CD4-positive, alpha-beta T cell treated with Interleukin-15 for 1 hour (primary cell): ENCODE measurements at places on chromosomes 4 and X.

DNA sequence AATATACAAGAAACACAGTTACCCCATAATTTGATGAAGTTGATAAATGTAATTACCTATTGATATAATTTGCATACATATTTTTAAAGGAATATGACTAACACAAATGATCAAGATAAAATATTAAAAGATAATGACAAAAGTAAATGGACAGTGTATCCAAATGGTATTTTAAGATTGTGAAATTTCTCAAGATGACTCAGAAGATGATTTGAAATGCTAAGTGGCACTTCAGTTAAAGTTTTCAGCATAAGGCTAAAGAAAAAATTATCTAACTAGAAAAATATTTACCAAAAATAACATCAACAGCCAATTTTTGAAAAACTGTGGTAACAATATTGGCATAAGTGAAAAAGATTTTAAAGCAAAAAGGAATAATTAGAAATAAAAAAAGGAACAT, 248.4 kb upstream of the NDST4 start:
- no peak for DNase-seq

DNA sequence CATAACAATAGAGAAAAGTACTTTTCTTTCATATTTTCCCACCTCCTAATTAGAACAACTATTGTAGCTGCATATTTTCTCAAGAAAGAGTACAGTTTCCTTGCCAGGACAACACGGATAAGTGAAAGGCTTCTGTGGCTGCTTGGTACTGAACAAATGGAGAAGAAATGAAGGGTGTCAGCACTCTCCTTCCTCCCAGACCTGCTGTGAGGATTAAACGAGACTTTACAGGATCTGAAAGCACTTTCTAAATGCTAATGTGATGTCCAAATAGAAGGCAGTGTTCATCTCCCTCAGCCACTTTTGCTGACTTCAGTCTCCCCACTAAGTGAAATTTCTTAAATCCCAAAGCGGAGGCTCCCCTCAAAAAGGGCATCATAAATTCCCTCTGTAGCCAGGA, 13.9 kb downstream of the NIPAL1 start:
- DNase-seq: no peak

GRCh38 chr4:188714907-188715306, 575.7 kb downstream of the TRIML1 start:
- no peak for DNase-seq

- no peak for DNase-seq
These were observed 324.5 kb downstream of the HNRNPD start for GRCh38 chr4:82049294-82049693.

GRCh38 chr4:48954314-48954713, 31.8 kb upstream of the CWH43 start:
- DNase-seq: no peak

DNA sequence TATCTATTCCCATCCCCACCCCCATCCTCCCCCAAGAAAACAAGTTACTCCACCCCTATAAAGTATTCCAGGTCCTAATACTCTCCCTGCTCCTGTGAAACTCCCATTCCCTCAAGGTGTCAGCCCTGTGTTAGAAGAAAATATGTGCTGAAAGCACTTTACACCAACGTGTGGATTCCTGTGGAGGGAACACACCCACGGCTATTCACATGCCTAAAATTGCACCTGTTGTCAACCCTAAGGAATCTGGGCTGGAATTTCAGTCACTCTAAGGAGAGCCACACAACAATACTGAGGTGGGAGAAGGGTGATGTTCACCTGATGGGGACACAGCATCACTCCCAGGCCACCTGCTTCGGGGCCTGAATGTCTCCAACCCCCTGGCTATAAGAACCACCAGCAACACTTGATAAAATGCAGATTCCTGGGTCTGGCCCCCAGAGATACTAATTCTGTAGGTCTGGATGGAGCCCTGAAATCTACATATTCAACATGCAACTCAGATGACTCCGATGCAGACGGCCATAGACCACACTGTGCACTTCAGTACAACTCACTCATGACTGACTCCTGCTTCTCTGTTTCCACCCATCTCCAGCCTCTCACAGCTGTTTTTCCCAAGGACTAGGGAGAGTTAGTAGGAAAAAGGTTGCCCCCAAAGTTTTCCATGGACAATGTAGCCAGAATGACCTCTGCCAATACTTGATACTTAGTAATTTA, 15.8 kb downstream of the SCD5 start:
- DNase-seq: no peak

DNA sequence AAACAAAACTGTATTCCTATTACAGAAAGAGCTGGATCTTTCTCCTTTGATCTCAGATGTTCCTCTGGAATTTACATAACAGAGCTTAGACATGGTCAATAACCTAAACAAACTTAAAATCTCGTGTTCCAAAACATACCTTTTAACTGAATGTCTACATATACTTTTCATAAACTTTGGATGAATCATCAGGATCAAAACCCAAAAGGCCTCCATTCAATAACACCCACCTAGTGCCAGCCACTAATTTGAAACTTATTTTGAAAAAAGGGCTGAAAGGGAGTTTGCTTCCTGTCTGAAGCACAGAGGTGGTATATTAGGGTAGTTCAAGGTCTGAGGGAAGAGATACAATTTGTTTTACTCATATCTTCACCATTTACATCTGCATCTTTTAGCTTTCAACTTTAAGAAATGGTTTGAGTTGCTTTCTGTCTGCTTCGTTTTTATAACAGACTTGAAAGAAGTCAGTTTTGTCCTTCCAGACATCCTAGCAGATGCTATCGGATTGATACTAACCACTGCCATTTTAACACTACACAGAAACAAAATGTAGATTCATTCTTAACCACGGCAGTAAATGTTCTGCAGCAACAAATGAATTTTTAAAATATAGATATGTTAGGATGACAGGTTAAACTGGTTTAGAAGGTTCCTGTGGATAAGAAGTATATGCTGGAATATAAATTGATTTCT, 242.8 kb upstream of the DKK2 start:
- DNase-seq: no peak

GRCh38 chr4:101649790-101650515, 140.6 kb upstream of the BANK1 start:
- DNase-seq: no peak

GRCh38 chr4:48252313-48252712, 17.3 kb downstream of the TEC start:
- no peak for DNase-seq

- DNase-seq: no peak
These were observed 68.6 kb upstream of the ADGRG2 start for GRCh38 chrX:19190902-19191301.

DNA sequence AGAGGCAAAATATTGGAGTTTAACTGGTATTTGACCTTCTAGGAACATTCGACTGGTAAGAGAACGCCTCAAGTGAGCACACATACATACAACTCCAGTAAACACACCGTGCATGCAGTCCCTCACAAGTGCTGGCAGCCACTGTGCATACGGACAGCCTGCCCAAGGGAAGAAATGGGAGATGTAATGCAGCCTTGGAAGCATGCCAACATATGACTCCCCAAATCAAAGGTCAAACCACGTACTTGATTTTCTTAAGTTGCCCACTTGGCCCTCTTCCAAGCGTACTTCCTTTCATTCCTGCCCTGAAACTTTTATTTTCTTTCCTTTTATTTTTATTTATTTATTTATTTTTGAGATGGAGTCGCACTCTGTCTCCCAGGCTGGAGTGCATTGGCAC, 206.6 kb downstream of the SPRY1 start:
- DNase-seq: no peak

- no peak for DNase-seq
These were observed 159.2 kb downstream of the CPEB2 start for GRCh38 chr4:15161439-15161838.

- DNase-seq: peak; percentile 25
These were observed 18.5 kb upstream of the DRD5 start for GRCh38 chr4:9762823-9763475.

- DNase-seq: no peak
These were observed 15.6 kb downstream of the ELF4 start for GRCh38 chrX:130094696-130095095.

DNA sequence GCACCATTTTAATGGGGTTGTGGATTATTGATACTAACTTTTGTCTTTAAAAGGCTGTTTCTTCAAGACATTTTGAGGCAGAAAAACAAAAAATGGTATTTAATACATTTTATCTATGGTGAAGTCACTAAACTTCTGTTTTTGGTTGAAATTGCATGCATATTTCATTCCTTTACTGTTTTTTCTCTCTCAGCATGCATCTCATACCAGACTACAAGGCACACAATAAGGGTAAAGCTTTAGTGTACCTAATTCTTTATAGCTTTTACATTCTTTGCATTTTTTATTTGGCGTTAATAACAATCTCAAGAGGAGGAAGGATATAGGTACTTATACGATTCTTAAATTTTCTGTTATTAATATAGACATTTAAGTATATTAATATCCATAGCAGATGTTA, 151.0 kb upstream of the DKK2 start:
- no peak for DNase-seq

- DNase-seq: peak; percentile 10
These were observed 3.3 kb upstream of the SORCS2 start for GRCh38 chr4:7189066-7189465.

DNA sequence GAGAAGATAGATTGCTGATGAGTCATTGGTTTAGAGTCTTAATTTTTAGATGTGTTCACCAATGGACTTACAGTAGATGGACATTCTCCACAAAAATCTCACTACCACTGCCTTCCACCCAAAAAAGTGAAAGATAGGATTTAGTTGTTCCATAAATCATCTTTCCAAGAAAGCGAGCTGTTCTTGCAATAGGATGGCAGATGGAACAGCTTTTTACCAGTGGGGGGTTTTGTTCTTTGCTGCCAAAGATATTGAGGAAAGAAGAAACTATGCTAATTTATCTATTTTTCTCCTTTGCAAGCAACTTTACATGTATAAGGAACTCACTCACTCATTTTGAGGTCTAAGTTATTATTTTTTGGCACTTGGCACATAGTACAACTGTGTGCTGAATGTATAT, 109.5 kb downstream of the ADGRL3 start:
- no peak for DNase-seq

DNA sequence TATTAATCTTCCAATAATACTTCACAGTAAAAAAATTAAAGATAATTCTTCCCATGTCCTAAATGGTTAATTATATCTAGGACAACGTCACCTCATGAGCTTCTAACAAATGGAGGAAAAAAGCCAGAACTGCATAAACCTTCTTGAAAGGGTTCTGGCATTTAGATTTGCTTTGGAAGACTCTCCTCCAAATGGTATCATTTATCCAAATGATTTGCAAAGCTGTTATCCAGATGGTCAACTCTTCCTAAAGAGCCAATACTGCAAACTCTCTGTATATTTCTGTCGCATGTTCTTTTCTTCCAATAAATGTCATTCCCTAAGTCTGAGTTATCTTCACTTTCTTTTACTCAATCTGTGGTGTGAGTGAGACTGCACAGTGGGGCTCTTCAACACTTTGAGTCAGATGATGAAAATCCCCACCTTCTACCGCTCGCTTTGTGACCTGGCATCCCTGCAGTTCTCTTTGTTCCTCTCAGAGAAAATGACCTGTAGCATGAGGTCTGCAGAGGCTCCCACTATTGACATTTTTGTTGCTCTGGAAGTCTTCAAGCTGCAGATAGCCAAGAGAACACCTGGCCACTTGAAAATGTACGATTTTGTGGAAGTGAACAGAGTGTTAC, 52.9 kb downstream of the TMEM150C start:
- DNase-seq: no peak

DNA sequence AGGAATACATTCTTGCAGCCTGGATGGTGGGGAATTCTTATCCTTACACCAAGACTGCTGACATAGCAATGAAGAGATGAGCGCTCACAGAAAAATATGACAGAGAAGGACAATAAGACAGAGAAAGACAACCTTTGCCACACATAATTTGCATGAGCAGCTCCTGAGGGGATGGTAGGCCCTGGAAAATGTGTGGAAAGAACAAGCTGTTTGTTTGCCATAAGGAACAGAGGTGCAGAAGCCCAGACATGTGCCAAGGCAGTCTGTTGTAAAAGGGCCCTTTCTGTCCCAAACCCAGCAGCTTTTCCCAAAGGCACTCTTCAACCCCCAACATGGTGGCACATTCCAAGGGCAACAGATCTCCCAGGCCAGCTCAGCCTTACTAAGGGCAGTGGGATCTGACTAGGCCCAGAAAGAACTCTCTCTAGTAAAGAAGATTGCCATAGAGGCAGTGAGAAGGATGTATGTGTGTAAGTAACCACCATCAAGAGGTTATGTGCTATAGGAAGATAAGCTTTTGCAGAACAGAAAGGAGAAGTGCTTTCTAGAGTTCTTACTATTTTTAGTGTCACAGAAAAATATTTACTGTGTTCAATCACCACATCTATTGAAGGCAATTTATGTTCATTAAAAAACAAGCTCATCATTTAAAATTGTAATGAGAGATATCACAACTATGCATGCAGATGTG, 287.0 kb upstream of the RASGEF1B start:
- DNase-seq: no peak

DNA sequence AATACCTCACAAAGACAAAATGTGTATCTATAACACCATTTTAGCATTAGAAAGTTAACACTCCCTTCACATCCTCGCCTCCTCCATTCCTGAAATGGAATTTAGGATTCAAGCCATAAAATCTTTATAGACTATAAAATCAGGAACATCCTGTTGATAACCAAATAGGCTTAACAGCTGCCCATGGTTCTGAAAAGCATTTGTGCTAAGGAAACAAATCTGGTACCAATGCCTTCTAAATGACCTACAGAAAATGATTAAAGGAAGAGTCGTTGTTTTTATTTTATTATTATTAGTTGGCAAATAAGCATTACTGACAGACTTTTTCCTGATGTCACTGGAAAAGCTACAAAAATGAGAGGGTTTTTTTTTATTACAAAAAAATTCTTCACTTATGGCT, 79.8 kb downstream of the PAPSS1 start:
- DNase-seq: no peak

- no peak for DNase-seq
These were observed 108.2 kb upstream of the BMPR1B start for GRCh38 chr4:94649381-94650133.

GRCh38 chrX:74923942-74924448, 1.3 kb downstream of the NEXMIF start:
- DNase-seq: no peak

DNA sequence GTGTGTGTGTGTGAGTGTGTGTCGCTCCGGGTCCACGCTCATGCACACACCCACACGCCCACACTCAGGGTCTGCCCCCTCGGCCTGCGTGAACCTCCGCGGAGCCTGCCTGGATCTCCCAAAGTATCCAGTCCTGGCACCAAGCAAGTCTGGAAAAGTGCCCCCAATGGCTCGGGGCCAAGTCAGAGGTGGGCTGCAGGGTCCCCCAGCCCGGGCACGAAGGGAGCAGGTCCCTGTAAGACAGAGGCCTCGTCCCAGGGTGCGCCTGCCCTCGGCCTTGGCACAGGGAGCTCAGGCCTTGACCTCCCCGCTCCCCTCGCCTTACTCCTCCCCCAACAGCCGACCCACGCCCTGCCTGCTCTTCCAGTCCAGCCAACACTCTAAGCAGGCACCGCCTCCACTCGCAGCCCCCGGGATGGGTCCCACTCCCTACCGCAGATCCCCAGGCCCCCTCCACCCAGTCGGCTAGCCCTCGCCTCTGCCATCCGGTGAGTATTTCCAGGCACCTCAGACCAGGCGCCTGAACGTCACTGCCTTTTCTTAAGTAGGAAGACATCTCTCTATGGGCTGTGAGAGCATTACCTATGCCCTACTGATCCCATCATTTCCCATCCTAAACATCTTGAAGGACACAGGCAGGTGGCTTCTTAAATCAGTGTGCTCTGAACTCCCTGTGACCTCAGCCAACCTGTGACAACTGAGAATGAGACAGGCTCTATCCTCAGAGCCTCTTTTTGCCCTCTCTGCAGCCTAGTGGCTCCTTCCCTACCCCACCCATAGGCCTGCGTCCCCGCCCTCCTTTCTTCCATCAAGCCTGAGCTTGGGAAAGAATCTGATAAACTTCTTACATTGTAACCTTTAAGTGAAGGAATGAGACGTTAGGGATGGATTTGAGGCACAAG, 704 bp downstream of the FAM114A1 start:
- DNase-seq: no peak
